ENCODE measurements at places on chromosomes 1 and 21.

DNA sequence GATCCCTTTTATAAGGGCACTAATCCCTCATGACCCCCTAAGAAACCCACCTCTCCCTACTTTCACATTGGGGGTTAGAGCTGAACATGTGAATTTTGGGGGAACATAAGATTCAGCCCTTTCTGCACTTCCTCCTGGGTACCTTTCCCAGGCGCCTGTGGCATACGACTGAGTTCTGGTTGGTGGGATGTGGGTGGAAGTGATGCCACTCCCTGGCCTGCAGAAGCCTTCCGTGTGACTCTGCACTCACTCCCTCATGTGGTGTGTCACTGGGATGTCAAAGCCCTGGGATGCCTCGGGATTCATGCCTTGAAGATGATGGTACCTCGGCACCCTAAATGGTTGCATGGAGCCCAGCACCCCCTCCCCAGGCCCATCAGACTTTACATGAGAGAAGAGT is 28.3 kb upstream of the VASH2 start:
- no peak for DNase-seq

DNA sequence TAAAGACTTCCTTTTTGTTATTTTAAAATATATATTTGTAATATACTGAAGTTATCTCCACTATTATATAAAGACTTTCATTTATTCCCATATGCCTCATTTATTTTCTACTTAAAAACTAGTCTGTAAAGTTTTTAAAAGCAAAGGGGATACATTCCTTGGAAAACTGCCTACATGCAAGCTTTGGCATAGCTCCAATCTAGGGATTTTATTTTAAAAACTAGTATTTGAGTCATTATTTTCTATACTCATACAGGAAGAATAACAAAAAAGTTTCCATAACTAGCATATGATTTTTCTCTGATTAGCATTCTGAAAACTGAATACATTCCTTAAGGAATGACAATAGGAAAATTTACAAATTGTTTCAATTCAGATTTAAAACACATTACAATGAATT is 88.9 kb downstream of the COL24A1 start:
- no peak for DNase-seq

DNA sequence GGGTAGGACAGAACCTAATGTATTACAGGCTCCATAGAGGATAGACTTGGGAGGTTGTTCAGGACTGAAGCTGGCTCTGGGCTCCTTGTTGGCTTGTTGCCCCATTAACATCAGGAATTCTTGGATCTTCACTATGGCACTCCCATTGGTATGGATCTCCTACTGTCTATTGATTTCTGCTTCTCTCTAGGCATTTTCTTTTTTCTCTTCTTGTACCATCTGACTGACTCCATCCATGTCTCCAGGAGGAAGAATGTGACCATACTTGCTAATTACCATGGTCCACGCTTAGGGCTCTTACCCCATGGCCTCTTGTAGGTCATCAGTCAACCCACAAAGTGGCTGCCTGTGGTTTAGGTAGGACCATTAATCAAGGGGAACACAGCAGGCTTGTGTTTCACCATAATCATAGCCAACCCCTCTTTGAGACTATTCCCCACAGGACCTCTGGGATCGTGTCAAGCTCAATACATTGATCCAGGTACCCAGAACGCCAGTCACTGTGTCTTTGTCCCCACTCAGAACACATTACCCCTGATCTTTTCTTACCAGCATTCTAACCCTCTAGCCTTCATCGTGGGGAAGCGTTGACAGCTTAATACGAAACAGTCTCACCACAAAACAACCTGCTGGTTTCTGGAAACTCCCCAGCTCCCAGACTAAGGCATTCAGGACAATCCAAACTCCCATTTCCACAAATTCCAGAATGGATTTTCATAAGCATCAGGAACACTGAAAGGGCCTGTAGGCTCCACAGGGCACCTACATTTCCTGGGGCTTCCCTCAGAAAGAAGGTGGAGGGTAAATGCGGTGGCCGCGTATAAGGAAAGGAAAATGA is 97.1 kb downstream of the ETS2 start:
- no peak for DNase-seq

DNA sequence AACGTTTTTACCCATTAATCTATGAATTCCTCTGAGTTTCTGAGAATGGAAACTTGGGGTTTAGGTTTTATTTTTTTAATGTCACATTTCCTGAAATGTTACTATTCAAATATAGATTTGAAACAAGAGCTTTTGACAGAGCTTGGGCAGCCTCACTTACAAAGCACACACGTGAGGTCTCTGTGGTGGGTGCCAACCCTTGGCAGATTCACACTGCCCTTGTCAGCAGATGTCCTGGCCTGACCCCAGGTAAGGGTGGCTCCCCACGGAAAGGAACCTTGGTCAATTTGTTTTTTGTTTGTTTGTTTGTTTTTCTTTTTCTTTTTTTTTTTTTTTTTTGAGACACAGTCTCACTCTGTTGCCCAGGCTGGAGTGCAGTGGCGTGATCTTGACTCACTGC is 53.5 kb downstream of the FAAP20 start:
- no peak for DNase-seq

DNA sequence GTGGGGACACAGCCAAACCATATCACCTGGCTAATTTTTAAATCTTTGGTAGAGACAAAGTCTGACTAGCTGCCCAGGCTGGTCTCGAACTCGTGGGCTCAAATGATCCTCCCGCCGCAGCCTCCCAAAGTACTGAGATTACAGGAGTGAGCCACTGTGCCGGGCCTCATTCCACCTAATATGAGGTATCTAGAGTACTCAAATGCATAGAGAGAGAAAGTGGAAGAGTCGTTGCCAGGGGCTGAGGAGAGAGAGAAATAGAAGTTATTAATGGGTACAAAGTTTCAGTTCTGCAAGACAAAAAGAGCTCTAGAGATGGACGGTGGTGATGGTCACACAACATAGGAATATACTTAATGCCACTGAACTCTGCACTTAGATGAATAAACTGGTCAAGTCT is 119.6 kb downstream of the TOMM20 start:
- no peak for DNase-seq

GRCh38 chr1:198436276-198436675 is 104.2 kb downstream of the ATP6V1G3 start:
- no peak for DNase-seq

DNA sequence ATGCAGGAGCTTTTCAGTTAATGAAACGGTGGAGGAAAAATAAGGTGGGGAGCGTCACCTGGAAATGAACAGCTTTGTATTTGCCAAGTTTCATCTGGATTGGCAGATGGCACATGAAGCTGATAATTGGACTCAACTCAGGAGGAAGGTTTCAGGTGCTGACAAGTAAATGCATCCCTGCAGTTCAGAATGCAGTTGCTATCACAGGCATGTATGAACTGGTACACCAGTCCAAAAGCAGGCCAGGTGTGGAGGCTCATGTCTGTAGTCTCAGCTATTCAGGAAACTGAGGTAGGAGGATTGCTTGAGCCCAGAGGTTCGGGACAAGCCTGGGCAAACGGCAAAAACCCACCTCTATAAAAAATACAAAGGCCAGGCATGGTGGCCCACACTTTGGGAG is 15.5 kb downstream of the DEGS1 start:
- no peak for DNase-seq

- peak; percentile 93 for DNase-seq
These were observed 10.2 kb upstream of the TNFRSF14 start for GRCh38 chr1:2545754-2546514.

- DNase-seq = no peak
These were observed 98.6 kb upstream of the KRTAP19-8 start for GRCh38 chr21:31136891-31137290.

GRCh38 chr21:45938811-45939520 is 42.6 kb upstream of the COL6A1 start:
- DNase-seq = peak; percentile 42

- no peak for DNase-seq
These were observed 26.2 kb upstream of the MAP3K7CL start for GRCh38 chr21:29104239-29104708.
